Stimulated activated CD4-positive, alpha-beta T cell treated with anti-CD3 and anti-CD28 coated beads, Interleukin-4, amount 100 ng/mL, for 4 hours (primary cell): ENCODE measurements at places on chromosomes 6 and 20.

GRCh38 chr20:41540459-41540858 is 77.7 kb downstream of the CHD6 start:
- DNase-seq: no peak

- DNase-seq: no peak
Measured at GRCh38 chr6:112216662-112217551, 37.5 kb downstream of the LAMA4 start.

DNA sequence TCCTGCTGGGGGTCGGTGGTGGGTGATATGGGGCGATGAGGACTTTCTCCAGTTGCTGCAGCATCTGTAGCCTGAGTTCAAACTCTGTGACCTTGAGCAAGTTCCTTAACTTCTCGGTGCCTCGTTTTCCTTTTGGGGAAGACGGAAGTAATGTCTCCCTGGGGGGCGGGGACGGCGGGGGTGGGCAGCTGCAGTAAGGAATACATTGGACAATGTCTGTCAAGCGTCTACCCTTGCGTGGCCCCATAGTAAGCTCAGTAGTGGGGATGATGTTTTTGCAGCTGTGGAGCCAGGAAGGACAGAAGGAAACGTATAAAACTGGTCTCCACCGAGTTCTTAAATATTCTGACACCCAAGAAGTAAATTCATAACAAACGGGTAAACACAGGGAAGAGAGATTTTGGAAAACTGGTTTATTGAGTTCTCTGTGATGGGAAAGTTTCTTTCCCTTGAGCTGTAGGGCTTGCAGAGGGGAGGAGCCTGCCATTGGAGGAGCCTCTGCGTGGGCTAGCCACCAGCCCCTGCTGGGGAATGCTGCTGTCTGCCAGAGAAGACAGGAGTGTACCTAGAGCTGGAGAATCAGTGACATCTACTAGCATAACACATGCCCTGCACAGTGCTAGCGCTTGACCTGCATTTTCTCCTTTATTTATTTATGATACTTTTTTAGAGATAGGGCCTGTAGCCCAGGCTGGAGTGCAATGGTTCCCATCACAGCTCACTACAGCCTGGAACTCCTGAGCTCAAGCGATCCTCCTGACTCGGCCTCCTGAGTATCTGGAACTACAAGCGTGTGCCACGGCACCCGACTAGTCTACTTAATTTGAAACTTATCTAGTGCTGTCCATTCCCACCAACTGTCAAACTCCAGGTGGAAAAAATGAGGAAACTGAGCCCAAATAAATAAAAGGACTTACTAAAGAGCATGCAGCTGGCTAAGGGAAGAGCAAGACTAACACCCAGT is 1.2 kb upstream of the ACSS1 start:
- no peak for DNase-seq

- no peak for DNase-seq
Measured at GRCh38 chr6:70844301-70844700, 112.6 kb downstream of the B3GAT2 start.

DNA sequence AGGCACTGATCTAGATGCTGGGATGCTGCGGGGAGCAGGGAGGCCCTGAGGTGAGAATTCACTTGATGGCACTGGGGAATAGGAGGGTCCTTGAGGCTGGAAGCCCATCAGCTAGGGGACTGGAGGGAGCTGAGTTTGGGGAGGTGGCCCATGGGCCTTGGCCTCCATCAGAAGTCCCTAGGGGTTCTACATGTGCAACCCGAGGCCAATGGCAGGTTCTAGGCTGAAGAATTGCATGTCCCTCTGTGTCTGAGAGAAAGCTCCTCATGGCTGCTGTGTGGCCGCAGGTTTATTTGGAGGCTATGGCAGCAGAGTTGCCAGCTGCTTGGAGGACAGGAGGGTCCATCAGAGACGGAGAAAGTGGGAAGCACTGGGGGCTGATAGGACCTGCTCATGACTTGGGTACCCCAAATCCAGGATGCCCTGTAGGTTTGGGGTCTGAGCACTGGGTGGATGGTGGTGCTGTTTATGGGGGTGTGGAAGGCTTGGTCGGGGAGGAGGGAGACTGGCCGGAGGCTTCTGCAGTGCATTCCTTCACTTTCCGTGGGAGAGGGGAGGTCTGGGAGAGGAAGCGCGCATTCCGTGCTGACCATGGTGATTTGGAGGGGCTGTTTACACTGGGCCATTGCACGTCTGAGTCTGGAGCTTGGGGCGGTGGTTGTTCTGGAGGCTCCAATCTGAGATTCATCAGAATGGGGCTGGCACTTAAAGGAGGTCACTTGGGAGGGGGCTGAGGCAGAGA is 24.8 kb upstream of the PHACTR3 start:
- no peak for DNase-seq

DNA sequence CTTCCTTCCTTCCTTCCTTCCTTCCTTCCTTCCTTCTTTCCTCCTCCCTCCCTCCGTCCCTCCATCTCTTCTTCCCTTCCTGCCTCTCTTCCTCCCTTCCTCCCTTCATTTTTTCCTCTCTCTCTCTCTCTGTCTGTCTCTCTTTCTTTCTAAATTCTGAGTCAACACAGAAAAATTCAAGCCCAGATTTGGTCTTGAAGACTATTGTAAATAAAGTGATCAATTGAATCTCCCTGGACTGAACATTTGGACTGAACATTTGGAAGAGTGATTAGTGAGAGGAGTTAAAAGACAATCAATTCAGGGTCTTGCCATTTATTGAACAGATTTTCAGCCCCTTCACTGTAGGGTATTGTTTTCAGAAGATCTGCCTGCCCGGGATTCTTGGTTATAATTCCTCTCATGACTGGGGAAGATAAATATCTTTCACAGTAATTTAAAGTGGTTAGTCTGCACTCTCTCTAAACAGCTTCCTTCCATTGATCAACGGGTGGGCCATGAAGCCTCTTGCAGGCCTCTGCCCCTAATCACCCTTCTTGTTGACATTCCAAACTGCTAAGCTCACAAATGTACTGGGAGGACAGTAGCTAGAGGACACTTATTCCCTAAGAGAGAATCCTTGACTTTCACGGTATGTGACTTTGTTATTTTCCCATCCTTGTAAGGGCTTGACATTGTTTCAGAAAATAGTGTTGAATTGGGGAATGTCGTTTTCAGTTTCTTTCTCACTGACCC is 101.7 kb upstream of the BMP2 start:
- no peak for DNase-seq

DNA sequence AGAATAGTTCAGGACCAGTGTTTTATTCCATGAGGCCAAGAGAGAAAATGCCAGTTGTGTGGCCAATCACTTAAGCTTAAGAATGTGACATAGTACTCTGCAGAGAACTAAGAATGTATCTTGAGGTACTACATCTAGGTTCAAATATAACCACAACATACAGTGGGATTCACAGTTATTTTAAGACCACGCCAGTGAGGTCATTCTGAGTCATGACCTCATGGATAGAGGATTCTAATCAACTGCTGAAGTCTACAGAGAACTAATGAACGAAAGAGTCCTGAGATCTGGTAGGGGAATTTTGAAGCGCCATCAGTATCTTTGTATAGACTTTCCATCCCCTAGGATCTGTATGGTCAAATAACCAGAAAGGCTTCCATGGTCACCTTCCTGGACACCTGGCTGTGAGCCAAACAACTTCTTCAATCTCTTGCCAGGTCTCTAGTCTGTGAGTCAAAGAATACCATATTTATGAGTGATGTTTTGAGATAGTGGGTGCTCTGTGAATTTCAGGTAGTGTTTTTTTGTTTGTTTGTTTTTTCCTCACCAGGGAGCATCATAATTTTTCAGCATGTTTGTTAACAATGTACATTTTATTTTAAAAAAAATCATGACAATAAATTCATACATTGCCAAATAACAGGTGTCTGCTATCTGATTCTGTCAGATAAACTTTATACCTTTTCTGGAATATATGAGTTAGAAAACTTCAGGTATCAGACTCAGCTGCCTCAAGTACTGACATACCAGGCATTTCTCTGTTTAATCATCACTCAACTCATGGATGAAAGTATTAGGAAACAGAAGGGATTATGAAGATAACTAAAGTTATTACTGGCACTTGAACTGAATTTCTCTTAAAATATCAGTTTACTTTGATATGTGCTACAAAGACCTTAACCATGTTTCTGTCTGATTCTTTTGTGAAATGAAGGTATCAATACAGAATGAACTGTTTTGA is 217.9 kb downstream of the PLCB4 start:
- DNase-seq: no peak

DNA sequence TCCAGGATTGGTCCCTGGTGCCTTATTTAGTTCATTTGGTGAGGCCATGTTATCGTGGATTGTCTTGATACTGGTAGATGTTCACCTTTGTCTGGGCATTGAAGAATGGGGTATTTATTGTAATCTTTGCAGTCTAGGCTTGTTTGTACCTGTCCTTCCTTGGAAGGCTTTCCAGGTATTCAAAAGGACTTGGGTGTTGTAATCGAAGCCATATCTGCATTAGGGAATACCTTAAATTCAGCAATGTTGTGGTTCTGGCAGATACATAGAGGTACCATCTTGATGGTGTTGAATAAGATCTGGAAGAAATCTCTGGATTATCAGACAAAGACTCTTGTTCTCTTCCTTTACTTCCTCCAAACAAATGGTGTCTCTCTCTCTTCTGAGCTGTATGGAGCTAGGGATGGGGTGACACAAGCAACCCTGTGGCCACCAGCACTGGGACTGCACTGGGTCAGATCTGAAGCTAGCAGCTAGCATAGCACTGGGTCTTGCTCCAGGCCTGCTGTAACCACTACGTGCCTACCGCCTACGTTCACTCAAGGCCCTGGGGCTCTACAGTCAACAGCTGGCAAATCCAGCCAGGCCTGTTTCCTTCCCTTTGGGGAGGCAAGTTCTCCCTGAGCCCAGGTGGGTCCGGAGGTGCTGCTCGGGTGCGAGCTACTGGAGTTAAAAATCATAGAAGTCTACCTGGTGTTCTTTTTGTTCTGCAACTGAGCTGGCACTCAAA is 261.1 kb upstream of the CITED2 start:
- no peak for DNase-seq

- no peak for DNase-seq
Measured at GRCh38 chr6:87139236-87139635, 16.1 kb upstream of the ZNF292 start.
